Cerebellar cortex (tissue), 1 donor: ENCODE measurements at places on chromosomes 6 and 20.

- peak; percentile 38 for DNase-seq
Observed at GRCh38 chr20:1841554-1842140, 53.6 kb upstream of the SIRPA start.

DNA sequence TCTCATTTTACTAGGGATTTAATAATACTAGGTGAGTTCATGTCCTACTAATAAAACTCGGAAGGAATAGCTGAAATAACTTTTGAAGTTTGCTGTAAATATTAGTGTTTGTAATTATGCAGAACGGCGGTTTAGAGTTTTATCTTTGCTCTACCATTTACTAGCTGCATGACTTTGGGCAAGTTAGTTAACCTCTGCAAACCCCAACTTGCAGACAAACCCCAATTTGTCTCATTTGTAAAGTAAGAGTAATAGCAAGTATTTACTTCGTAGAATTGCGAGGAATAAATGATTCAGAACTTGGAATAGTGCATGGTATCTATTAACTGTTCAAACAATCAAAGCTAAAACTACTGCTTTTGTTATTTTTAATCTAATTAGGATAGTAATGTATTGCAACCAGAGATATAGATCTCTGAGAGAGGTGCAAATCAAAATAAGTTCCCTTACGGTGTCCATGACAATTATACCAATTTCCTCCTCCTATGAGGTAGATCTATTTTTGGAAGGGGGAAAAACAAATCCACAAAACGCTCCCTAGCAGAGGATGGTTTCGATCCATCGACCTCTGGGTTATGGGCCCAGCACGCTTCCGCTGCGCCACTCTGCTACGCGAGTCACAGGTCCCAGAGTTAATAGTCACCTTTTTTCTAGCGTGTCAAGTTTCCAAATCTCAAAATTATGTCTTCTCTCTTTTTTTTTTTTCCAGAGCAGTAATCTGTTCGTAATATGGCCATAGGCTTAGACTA is 35.1 kb upstream of the BTN3A2 start:
- DNase-seq, result peak; percentile 73

DNA sequence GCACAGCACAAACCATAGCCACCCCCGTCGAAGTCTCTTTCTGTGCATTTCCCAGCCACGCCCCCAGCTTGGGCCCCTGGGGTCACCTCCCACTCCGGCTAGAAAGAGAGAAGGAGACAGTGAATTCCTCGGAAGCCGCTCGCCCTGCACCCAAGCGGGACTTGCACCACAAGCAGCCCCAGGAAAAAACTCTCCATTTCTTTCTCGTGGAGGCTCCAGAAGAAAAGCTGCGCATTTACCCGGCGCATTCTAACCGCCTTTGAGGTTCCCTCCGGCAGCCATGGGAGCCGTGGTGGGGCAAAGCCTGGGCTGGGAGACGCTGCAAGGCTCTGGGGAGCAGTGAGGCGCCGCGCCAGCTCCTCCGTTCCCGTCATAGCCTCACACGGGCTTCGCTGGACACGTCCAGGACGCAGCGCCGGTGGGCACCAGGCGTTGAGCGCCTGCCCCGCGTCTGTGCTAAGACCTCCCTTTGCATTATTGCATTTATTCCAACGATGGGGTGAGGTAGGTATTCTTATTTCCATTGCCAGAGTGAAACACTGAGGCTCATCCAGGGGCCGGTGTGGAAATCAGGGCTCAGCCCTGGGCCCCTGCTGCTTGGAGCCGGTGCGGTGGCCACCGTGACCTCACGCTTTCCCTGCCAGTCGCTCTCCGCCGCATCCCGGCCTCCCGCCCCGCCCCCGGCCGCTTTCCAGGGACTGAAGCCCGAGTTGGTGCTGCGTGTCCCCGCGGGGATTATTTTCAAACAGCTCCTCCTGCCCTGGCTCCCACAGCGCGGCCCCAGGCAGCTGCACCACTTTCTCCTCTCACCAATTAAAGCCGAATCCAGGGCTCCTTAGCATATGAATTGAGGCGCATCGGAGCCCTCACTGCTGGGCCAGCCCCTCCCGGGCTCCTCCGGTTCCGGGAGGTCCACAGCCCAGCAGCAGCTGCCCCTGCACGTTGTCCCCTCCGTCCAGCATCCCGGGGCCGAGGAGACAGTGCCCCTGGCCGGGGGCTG is 148.3 kb upstream of the AFDN start:
- DNase-seq, result no peak

GRCh38 chr6:26009817-26010216 is 47.2 kb downstream of the TRIM38 start:
- DNase-seq, result no peak

- peak; percentile 67 for DNase-seq
Observed at GRCh38 chr20:46458866-46459750, 52.7 kb upstream of the ELMO2 start.

GRCh38 chr6:128099571-128100197 is 198.8 kb upstream of the THEMIS start:
- no peak for DNase-seq

GRCh38 chr6:90413867-90414266 is 117.2 kb upstream of the BACH2 start:
- DNase-seq, result peak; percentile 87

DNA sequence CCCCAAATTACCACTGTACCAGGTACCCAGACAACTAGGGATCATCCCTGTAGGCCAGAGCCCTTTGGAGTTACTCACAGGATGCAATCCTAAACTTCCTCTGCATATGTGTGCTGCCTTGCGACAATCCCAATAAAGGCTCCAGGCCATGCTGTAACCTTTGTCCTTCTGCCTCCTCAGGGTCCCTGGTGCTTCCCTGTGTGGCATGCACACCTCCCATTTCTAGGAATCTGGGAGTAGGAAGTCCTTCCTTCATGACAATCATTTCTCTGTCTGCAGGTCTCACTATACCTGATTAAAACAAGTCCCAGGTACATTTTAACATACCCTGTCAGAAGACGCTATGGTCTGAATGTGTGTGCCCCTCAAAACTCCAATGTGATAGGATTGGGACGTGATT is 37.0 kb upstream of the MCUR1 start:
- no peak for DNase-seq

DNA sequence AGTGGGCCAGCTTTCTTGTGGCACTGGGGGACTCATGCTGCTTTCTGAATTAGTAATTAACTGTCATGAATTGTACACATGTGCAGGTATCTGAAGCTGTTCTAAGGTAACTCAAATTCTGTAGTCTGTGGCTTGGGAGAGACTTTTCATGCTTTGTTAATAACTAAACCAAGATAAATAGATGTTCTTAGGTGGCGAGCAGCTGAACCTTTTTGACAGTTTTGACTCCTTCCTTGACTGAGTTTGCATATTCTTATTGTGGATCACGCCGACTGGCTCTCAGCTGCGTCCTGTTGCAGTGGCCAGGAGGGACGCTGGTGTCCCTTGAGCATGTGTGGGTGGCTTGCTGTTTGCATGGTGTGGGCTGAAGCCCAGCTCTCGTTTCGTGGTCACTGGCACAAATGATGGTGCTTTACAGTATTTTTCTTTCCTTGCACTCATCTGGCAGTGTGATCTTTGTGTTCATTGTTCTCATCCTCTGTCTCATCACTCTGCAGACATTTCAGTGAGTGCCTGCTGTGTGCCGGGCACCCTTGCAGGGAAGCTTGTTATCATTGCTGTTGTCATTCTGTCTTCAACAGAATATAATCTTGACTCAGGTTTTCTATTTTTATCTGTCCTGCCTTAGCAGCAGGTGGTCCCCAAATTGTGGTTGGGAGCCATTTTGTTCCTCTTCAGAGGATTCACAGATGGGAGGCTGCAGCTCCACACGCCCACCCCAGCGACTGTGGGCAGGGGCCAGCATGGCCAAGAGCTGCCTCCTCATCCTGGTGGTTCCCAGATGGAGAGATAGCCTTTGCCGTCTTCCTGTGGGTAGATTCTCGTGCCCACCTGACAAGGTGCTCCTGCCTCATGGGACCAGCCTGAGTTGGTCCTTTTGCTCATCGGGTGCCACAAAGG is 39.6 kb downstream of the DUSP22 start:
- DNase-seq, result no peak

GRCh38 chr20:41499064-41499463 is 119.1 kb downstream of the CHD6 start:
- DNase-seq, result no peak

- no peak for DNase-seq
Observed at GRCh38 chr20:40704828-40705227, 15.8 kb upstream of the MAFB start.

- no peak for DNase-seq
Observed at GRCh38 chr6:80488190-80488589, 381.7 kb downstream of the BCKDHB start.

DNA sequence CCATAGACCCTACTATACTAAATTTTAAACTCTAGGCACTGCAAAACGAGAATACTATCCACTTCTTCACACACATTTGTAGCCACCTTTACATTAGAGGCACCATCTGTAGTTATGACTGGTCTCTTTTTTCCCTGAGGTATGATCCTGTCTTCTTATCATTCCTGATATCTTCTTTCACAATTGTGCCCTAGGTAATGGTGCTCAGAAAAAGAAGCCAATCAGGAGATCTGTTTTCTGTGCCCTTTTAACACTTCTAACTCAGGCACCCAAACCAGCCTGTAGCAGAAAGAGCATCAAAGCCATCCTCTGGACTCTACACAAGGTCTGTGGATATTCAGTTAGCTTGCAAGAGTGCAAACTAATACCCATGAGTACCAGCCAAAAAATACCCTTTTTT is 149.7 kb upstream of the SGK1 start:
- no peak for DNase-seq

DNA sequence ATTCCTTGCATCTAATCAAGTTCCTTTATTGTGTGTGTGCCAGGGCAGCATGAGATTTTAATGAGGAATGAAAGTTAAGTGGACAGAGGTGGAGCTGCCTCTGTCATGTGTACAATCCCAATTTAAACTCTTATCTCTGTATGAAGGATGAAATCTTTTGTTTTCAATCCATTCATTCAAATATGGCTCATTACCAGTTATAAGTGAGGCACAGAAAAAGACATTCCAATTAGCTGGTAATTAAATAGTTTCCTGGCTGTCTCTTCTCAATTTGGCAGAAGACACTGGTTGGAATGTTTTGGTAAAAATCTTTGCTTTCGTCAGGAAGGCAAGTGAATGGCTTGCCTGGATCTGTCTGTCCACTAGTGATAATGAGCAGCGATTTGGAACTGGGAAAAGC is 46.4 kb downstream of the CLVS2 start:
- peak; percentile 41 for DNase-seq

- DNase-seq, result peak; percentile 78
Observed at GRCh38 chr20:43824309-43825050, 90.2 kb upstream of the TOX2 start.

DNA sequence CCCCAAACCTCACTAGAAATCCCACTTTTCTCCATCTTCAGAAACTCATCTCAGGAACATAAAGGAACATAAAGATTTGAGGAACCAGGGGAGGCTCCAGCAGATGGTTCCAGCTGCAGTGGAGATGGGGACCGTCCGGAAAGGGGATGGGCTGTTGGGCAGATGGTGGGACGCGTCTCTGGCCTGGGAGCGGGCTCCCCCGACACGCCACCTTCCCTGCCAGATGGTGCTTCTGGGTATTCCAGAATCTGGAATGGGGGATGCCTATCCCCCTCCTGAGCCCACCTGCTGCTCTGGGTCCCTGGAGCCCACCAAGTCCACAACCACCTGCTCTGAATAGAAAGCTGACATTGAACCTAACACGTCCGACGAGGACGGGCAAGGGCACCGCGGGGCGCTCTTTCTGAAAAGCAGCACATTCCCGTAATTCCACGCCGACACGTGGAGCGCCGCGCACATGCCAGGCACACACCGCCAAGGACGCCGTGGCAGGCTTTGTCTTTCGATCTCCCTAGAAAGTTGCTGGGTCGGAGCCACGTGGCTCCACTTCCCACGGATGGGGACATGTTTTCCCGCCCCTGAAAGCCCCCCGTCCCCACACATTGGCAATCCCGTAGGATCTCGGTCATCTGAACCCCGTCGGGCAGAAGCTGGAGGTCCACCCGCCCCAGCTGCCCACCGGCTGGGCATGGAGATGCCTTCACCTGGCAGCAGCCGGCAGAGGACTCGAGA is 27.3 kb downstream of the SLC2A4RG start:
- no peak for DNase-seq

- DNase-seq, result peak; percentile 31
Observed at GRCh38 chr6:158817728-158818580, 1.2 kb downstream of the EZR start.

DNA sequence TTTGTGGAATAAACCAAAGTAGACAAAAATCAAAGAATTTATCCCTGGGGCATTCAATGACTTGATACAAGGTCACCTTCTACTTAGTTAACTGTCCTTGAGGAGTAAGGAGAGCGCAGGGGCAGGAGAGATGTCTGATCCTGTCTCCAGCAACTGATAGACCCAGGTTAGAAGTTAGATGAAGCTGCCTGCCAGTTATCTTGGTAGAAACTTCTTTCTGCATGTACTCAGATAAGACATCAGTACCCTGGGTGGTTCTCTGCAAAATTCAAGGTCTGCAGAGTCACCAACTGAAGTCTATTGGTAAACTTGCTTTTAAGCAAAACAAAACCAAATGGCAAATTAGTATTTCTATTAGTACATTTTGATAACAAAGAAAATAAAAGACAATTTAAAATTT is 2.7 kb downstream of the SGK1 start:
- DNase-seq, result peak; percentile 58

GRCh38 chr20:1422753-1423152 is 29.9 kb upstream of the FKBP1A start:
- DNase-seq, result no peak

DNA sequence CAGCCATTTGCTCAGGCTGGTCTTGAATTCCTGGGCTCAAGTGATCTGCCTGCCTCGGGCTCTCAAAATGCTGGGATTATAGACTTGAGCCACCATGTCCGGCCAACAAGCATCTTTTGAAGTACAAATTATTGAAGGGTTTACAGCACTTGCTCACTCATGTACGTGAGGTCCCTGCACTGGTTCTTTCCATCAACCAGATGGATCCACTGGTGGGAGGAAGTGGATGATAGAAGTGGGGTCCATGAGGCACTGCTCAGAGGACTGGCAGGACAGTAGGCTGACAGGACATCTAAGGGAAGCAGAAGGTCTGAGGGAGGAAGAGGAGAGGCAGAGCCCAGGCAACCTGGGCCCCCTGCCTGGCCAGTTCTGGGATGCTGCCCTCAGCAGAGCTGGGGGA is 109.2 kb upstream of the NXT1 start:
- peak; percentile 10 for DNase-seq

DNA sequence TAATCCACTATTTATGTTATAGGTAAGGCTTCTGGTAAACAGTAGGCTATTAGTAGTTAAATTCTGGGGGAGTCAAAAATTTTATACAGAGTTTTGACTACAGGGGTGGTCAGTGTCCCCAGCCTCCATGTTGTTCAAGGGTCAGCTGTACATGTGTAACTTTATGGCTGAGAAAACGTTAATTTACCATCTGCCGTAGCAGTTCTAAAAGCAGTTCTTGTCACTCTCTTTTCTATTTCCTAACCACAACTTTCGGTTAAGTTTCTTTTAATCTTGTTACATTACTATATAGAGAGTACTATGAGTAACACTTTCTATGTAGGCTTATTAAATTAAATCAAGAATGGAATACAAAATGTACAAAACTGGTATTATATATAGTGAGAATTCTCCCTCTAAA is 21.6 kb upstream of the KIF6 start:
- no peak for DNase-seq

- peak; percentile 18 for DNase-seq
Observed at GRCh38 chr6:85865420-85866369, 223.0 kb upstream of the SYNCRIP start.

GRCh38 chr20:59042151-59042795 is at the start of gene PRELID3B:
Gene PRELID3B (minus strand): TSS chr20:59042786. CDS start chr20:59042730, 56 bp downstream.
- DNase-seq, result no peak
